ENCODE measurements at places on chromosomes 16 and 17. TPM values are rescaled to one million over a fixed set of nuclear protein-coding genes. Genes with fewer than 3 reads are reported as not detected.

DNA sequence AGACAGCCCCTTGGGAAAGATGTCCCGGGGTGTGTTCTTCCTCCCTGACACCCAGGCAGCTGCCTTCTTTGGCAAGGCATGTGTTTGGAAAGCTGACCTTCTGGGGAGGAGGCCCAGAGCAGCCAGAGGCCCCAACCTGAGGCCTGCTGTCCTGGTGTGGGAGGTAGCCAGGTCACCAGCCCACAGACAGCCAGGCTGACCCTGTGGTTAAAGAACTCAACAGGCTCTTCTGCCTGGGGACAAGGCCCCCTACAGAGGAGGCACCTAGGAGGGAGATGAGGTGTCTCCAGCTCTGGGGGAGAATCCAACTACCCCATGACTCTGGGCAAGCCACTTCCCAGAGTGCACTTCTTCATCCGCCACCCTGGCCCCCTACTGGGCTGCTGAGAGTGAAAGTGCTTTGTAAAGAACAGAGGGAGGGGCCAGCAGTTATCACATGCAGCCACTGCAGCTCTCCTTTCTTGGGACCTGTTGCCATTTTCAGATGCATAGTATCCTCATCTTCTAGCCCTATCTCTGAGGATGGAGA lies 13.1 kb upstream of the SREBF1 start:
- peak; percentile 73 for DNase-seq

The TLCD1 gene
- 0.68 TPM for polyA plus RNA-seq

DNA sequence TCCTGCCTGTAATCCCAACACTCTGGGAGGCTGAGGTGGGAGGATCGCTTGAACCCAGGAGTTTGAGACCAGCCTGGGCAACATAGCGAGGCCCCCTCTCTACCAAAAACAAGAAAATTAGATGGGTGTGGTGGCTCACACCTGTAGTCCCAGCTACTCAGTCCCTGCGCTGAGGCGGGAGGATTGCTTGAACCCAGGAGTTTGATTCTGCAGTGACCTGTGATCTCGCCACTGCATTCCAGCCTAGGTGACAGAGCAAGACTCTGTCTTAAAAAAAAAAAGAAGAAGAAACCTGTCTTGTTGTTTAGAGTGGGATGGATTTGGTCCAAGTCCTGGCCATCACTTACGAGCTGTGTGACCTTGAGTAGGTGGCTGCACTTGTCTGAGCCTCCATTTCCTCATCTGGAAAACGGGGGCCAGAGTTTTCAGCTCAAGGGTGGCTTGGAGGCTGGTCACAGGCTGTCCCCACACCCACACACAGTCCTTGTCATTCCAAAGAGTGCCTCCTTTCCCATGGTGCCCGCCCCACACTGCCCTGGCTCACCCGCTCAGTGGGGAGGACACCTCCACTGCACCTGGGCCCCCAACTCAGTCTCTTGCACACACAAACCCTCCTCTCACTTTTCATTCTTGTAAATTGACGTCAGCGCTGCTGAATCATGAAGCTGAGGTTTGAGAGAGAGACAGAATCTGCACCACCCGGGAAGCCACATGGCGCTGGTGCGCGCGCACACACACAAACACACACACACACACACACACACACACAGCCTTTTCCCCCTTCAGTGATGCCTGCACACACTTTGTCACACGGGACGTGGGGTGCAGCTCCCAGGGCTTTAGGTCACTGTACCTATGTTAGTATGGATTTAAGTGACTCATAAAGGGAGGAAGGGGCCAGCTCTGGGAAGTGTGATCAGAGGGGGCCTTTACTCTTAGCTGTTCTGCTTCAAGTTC lies 4.2 kb downstream of the SOCS1 start:
- DNase-seq: no peak

The CCL17 gene
- polyA plus RNA-seq: not detected

The CTRB2 gene
- 1.6 TPM for polyA plus RNA-seq

- no peak for DNase-seq
Observed at GRCh38 chr16:11280616-11281522, at the start of gene PRM1. PRM1 (minus strand) TSS chr16:11281330; CDS start chr16:11281238, 92 bp downstream.

GRCh38 chr16:77868478-77868877 lies 80.1 kb downstream of the VAT1L start:
- no peak for DNase-seq

DNA sequence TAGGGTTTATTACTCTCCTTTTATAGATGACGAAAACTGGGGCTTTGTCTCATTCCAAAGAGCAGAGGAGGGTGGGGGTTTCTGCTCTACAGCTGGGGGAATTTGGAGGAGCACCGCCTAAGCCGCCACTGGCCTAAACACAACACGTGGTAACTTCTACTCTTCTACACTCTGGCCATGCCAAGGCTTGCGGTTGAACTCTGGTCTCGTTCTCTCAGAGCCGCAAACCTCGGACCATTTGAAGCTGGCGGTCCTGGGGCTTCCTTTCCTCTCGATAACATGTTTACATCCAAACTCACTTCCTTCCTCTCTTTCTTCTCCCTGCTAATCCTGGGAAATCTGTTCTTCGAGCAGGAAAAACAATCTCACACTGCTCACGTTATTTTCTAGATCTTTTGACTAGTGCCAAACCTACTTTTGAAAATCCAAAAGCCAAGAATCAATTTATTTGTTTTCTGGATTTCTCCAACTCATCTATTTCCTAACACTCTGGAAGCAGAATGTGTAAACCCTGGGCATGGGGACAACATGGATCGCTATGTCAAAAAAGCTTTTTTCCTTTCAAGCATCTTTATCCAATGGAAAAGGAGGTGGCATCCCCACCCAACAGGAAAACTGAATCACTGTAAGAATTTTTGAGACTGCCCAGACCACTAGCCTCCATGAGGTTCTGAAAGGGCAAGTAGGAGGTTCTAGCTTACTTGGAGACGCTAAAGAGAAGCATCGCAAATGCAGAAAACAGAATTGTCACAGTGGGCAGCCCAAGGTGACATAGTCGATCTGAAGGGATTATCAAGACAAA lies 13.6 kb upstream of the EEF2K start:
- peak; percentile 86 for DNase-seq

- DNase-seq: peak; percentile 69
Observed at GRCh38 chr17:17235212-17236174, 1.5 kb downstream of the FLCN start.

GRCh38 chr17:51813140-51813783 lies 345.3 kb downstream of the CA10 start:
- no peak for DNase-seq

DNA sequence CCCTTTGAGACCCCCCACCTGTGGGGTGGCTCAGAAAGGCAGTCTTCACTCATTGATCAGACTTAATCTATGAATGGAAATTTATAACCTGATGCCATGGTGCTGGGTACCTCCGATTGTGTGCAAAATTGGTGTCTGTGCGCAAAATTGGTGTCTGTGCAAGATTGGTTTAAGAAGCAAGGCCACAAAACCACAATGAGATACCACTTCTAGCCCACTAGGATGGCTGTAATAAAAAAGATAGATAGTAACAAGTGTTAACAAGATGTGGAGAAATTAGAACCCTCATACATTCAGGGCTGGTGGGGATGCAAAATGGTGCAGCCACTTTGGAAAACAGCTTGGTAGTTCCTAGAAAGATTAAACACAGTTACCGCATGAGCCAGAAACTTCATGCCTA lies 13.9 kb upstream of the CSNK2A2 start:
- DNase-seq: no peak

Measured in psoas muscle (tissue), 8 donors.